Type B pancreatic cell (in vitro differentiated cells): ENCODE measurements at places on chromosomes 1 and 21.
A peak's percentile ranks its signal among the peaks of the same experiment; 100 is the strongest.

DNA sequence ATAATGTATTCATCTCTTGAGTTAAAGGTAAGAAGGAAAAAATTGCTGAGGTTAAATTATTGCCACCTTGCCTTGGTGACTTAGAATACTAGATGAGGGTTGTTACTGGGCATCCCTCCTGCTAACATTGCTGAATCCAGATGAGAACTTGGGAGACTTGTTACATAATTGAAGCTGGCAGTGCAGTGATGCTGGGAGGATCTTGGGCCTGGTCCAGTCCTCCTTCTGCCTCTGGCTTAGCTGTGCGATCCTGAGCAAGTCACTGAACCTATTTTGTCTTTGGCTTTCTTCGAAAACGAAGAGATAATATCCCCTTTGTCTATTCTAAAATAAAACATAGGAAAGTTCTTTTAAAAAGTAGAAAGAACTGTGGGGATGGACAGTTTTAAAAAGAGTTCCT is 244.9 kb upstream of the NRIP1 start:
- H3K36me3 ChIP-seq, result no peaks in the 10 kb centered on the region
- DNase-seq, result no peak
- H3K27ac ChIP-seq, result no peak overlapping the region
- H3K4me1 ChIP-seq, result no peaks in the 10 kb centered on the region
- no peak overlapping the region for H3K4me3 ChIP-seq
- no peaks in the 10 kb centered on the region for H3K27me3 ChIP-seq

DNA sequence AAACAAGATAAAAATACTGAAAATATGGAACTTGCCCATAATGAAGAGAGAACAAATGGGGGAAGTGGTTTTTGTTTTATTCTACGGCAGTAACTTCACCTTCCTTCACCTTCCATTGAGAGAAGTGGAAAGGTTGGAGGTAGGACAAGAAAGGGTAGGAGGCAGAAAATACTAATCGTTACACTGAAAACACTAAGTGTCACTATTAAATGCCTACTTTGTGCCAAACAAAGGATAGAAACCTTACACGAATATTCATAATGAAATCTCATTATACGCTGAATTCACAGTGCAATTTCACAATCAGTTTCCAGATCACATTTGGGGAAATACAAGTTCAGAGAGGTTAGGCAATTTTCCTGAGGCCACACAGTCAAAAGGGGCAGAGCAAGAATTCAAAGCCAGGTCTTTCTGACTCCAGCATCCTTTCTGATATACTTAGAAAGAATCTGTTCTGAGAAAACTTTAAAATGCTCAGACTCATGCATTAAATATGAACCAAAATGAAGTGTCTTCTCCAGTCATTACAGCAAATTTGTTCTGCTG is 3.0 kb downstream of the TIAM1 start:
- peaks cover 35% of the 10 kb centered on the region for H3K4me1 ChIP-seq
- peaks cover 23% of the 10 kb centered on the region for H3K27me3 ChIP-seq
- H3K36me3 ChIP-seq, result peaks cover 18% of the 10 kb centered on the region
- H3K27ac ChIP-seq, result no peak overlapping the region
- no peak for DNase-seq
- peak overlapping the region; percentile 25 for H3K4me3 ChIP-seq

GRCh38 chr1:9900142-9901043 is 9.7 kb downstream of the CTNNBIP1 start:
- H3K36me3 ChIP-seq, result no peaks in the 10 kb centered on the region
- no peaks in the 10 kb centered on the region for H3K27me3 ChIP-seq
- peak overlapping the region; percentile 44 for H3K27ac ChIP-seq
- no peak for DNase-seq
- peaks cover 20% of the 10 kb centered on the region for H3K4me1 ChIP-seq

- no peaks in the 10 kb centered on the region for H3K27me3 ChIP-seq
- no peaks in the 10 kb centered on the region for H3K4me1 ChIP-seq
- no peak for DNase-seq
- no peaks in the 10 kb centered on the region for H3K36me3 ChIP-seq
- H3K27ac ChIP-seq, result no peak overlapping the region
These were observed 6.0 kb upstream of the KRTAP8-1 start for GRCh38 chr21:30818837-30819610.

DNA sequence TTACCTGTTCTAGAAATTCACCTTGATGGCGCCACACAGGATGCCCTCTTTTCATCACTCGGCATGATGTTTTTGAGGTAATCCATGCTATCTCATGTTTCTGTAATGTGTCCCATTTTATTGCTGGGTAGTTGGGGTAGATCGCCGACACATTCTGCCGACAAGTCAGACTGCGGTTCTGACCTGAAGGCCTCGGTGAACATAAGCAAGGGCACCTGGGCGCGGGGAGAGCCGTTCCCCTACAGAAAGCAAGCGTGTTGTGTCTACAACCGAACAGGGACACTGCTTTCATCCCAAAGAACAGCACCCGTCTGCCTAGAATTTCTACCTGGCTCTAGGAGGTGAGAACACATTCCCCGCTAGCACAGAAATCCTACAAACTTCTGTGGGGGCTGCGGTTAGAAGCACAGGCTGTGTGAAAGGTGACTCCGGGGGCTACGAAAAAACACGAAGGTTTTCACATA is 149.2 kb downstream of the PPIAL4G start:
- H3K27ac ChIP-seq, result peak overlapping the region; percentile 99
- peak overlapping the region; percentile 95 for H3K4me3 ChIP-seq
- H3K36me3 ChIP-seq, result no peaks in the 10 kb centered on the region
- peaks cover 31% of the 10 kb centered on the region for H3K27me3 ChIP-seq
- DNase-seq, result no peak

- peaks cover 20% of the 10 kb centered on the region for H3K4me1 ChIP-seq
- no peaks in the 10 kb centered on the region for H3K36me3 ChIP-seq
- no peak for DNase-seq
- no peaks in the 10 kb centered on the region for H3K27me3 ChIP-seq
These were observed 173.0 kb downstream of the ADGRL4 start for GRCh38 chr1:78833491-78833890.

DNA sequence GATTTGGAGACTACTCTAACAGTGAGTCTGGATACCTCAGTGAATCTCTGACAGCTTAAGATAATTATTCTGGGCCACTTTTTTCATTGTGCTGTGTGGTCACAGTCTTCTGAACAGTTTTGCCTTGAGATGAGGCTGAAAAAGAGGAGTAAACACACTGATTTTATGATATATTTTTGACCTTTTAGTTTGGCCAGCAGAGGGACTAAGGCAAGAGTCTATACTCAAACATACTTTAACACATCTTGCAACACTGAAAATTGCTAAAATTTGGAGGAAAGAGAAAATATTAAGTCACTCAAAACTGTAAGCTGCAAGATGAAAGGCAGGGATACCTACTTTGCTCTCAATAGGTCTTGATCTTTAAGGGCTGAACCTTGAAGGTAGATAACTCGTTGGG is 182.7 kb downstream of the KCNT2 start:
- no peaks in the 10 kb centered on the region for H3K36me3 ChIP-seq
- H3K27me3 ChIP-seq, result no peaks in the 10 kb centered on the region
- H3K27ac ChIP-seq, result no peak overlapping the region
- H3K4me3 ChIP-seq, result no peak overlapping the region

GRCh38 chr1:217465102-217465501 is 165.8 kb downstream of the GPATCH2 start:
- no peaks in the 10 kb centered on the region for H3K27me3 ChIP-seq
- H3K4me1 ChIP-seq, result no peaks in the 10 kb centered on the region
- peaks cover 11% of the 10 kb centered on the region for H3K36me3 ChIP-seq
- H3K27ac ChIP-seq, result no peak overlapping the region
- no peak overlapping the region for H3K4me3 ChIP-seq

GRCh38 chr1:8212580-8213031 is 105.3 kb upstream of the SLC45A1 start:
- DNase-seq, result no peak
- peak overlapping the region; percentile 7 for H3K4me3 ChIP-seq
- peak overlapping the region; percentile 78 for H3K27ac ChIP-seq
- H3K4me1 ChIP-seq, result peaks cover 35% of the 10 kb centered on the region
- no peaks in the 10 kb centered on the region for H3K36me3 ChIP-seq
